ENCODE measurements at places on chromosomes 3 and 15.
A peak's percentile ranks its signal among the peaks of the same experiment; 100 is the strongest.

DNA sequence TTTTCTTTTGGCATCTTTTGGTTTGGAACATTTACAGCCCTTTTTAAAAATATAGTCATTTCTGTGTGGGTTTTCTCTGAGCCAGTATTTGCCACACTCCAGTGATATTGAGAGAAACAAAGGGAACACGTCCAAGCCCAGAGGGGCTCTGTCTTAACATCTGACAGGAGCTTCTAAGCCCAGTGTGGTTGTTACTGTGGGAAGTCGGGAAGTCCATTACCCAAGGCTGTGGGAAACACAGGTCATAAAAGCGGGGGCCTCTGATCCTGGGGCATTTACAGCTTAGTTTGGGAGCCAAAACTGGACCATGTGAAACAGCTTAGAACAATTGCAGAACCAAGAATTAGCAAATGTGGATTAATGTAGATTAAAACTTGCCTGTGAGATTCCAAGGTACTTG is 123.0 kb downstream of the PTPRG start:
- DNase-seq, result no peak

GRCh38 chr3:150348500-150348899 is 59.6 kb upstream of the TSC22D2 start:
- DNase-seq, result peak; percentile 14

DNA sequence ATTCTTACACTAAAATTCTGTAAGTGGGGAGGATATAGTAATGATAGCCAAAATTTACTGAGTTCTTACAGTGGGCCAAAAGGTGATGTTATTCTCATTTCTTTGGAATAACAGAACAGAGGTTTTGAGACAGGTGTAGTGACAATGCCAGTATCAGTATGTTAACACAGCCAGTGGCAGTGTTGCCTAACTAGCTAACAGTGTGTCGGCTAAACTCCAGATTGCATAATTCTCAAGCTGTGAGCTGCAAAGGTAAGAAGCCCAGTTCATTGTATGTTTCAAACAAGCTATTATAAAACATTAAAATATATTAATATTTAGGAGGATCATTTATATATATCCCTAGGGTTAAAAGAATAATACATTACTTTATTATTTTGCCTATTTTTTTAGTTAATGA is 920 bp downstream of the SLC15A2 start:
- no peak for DNase-seq

- DNase-seq, result no peak
Measured at GRCh38 chr3:9142362-9142761, 107.1 kb downstream of the SRGAP3 start.
